ENCODE measurements at places on chromosomes 12 and 14.
A peak's percentile ranks its signal among the peaks of the same experiment; 100 is the strongest.

DNA sequence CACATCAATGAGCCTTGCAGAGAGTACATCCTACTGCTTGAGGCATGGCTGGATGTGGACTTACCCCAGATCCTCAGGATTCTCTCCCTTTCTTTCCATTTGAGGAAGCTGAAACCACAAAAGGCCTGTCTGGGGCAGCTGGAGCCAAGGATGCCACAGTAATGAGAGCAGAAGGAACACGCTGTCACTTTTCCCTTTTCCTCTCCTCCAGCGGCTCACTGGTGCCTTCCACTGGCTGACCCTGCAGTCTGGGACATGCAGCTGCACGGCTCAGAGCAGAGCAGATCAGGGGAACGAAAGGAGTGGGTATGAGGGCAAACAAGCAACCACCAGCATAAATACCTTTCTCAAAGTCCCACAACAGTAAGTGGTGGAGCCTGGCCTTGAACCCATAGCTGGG is 78.2 kb downstream of the GAS2L3 start:
- no peak for DNase-seq

DNA sequence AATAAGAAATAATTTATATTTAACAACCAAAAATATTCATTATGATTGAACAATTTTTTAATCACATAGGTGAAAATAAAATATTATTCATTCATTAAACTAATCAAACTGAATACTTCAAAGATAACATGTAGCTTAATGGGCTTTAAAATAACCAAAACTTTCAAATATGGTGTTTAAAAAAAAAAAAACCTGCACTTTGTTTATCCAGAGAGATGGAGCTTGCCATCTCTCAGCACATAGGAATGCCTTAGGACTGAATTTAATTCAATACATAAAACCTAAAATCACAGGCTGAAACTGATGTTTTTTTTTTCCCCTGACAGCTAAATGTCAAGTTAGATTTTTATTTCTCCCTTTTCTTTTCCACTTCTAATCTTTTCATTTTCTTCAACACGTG is 14.4 kb upstream of the CCER1 start:
- no peak for DNase-seq

GRCh38 chr12:108307006-108307405 is 32.1 kb downstream of the CMKLR1 start:
- peak; percentile 53 for DNase-seq

DNA sequence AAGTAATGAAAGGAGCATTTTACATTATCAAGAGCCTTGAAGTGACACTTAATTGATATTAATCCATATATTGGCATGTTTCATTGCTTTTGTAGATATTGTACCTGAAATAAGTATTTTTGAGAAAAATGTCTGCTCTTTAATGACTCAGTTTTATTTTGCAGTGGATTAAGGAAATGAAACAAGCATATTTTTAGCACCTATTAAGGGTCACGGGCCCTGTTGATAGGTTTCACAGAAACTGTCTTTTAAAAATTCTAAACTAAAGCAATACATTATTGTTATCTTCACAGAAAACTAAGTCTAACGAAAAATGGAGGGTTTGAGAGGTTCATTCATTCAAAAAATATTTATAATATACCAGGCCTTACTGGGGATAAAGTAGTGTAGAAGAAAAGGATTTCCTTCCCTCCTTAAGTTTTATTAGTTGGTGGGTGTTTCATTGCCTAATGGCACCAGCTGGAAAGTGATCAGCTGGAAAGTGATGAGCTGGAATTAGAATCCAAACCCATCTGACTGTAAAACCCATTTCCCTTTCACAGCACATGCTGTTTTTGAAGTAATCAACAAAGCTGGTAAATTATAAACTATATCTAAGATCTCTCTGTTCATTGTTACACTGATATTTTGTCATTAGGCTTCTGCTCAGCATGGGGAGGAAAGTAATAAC is 54.2 kb downstream of the PTPRQ start:
- DNase-seq: no peak

GRCh38 chr12:76976777-76977382 is 88.5 kb downstream of the E2F7 start:
- DNase-seq: no peak

GRCh38 chr12:76106631-76107030 is 22.1 kb upstream of the NAP1L1 start:
- DNase-seq: no peak

- DNase-seq: peak; percentile 19
These were observed 59.5 kb downstream of the ETNK1 start for GRCh38 chr12:22684140-22685118.
